ENCODE measurements at places on chromosomes 4 and X.

GRCh38 chr4:8920969-8921368 is 49.3 kb upstream of the HMX1 start:
- no peak for DNase-seq

GRCh38 chrX:154021131-154021611 is 1.5 kb upstream of the IRAK1 start:
- no peak for DNase-seq

GRCh38 chr4:42216664-42217063 is 64.2 kb upstream of the BEND4 start:
- no peak for DNase-seq

- DNase-seq, result no peak
Measured at GRCh38 chr4:26907731-26908599, 47.3 kb downstream of the STIM2 start.

- no peak for DNase-seq
Measured at GRCh38 chr4:124710911-124711310, 1.6 kb downstream of the ANKRD50 start.

- DNase-seq, result no peak
Measured at GRCh38 chr4:4521731-4522130, 20.1 kb downstream of the STX18 start.

GRCh38 chrX:140132937-140133336 is 167.6 kb upstream of the CXorf66 start:
- DNase-seq, result no peak

DNA sequence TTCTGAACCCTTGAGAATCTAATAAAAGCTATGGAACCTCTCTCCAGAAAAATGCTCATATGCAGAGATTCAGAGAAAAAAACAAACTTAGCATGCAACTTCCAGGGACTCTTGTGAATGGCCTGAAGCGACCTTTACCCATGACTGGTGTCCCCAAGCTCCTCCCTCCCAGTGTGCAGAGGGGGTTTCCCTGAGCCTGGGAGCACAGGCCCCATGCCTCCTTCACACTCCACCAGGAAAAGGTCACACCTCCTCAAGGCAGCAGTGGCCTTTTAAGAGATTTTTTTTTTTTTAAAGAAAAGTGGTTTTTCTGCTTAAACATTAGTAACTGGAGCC is 13.3 kb upstream of the UBA6 start:
- DNase-seq, result no peak

DNA sequence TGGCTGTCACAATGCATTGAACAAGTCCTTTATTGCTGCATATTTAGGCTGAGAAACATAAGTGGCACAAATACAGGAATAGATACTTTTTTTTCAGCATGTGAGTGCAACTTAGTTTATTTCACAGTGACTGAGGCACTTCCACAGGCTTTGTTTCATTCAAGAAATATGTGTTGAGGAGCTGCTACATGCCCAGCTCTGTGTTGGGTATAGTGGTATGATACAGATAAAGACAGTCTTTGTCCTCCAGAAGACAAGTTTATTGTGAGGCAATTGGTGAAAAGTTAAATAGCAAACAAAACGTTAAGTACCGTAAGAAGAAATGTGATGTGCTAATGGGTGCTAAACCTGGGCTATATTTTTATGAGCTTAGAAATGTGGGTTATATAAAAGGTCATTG is 186.4 kb downstream of the SPRY1 start:
- DNase-seq, result no peak

DNA sequence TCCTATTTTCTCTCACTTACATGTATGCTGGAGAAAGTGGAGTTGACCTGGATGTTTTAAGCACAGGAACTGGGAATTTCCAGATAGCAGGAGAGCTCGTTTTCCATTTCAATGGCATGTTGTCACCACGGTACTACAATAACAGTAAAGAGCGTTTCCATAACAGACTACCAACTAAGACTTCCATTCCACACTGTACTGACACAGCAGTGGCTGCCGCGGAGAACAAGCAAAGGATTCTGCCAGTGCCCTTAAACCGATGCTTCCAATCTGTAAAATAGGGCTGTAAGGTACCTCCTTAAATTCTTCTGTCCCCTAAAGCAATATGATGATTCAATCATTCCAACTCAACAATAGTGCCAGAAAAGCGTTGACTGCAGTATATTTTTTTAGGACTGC is 143.9 kb downstream of the KLHL13 start:
- DNase-seq, result no peak

DNA sequence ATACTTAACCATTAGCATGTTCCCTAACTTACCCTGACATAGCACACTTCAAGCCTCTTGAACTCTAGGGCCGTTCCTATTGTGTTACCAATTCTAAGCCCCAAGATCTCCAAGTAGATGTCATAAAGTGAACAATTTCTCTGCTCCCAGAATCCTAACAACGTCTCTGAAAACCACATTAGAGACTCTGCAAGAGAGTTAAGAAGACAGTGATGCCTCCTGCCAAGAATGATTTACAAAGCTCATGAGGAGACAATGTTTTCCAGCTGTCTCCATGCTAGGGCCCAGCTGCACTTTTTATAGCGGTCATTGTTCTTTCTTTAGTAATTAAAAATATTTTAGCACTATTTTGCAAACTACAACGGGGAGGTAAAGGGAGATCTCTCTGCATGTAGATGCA is 358.4 kb downstream of the PPP3CA start:
- no peak for DNase-seq

- no peak for DNase-seq
Measured at GRCh38 chrX:48784726-48785125, 1.7 kb upstream of the GATA1 start.

DNA sequence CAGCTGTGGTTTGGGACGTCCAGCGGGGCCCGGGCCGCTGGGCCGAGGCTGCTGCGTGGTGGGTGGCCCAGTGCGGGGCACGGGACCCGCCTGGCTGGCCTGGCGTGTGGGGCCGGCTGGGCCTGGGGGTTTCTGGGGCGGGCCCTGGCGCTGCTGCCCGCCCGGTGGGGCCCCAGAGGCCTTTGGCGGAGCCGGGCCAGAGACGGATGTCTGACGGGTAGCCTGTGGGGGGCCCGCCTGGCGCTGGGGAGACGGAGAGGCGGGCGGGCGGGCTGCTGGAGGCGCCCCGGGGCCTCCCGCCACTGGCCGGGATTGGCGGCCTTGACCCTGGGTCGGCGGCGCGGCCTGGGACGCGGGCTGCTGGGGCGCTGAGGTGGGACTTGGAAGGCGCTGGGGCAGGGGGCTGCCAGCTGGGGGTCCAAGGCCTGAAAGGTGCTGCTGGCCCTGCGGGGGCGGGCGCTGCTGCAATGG is 8.1 kb upstream of the TIMP1 start:
- DNase-seq, result no peak

DNA sequence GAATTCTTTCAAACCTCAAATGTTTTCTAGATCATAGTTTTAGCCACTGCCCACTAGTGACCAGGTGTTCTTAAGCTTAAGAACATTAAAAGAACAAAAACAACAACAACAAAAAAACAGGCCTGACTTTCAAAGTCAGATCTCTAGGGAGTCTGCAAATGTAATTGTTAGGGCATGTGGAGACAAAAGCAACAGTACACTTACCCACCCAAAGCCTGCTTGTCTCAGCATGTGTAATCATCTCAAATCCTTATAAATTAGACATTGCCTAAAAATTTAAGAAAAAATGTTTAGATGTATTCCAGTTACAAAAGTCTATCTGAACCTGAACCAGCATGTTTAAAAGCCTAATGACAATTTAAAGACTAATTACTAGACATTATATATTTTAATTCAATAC is 79.9 kb downstream of the SLC7A11 start:
- no peak for DNase-seq

- no peak for DNase-seq
Measured at GRCh38 chrX:134736356-134736755, 78.1 kb upstream of the PLAC1 start.

- DNase-seq, result no peak
Measured at GRCh38 chr4:41024556-41025491, 189.5 kb downstream of the APBB2 start.

DNA sequence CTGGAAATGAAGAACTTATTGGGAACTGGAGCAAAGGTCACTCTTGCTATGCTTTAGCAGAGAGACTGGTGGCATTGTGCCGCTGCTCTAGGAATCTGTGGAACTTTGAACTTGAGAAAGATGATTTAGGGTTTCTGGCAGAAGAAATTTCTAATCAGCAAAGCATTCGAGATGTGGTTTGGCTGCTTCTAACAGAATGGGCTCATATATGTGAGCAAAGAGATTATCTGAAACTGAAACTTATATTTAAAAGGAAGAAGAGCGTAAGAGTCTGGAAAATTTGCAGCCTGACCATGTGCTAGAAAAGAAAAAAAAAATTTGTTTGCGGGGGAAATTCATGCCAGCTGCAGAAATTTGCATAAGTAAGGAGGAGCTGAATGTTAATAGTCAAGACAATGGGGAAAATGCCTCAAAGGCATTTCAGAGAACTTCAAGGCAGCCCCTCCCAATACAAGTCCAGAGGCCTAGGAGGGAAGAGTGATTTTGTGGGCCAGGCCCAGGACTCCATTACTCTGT is 35.9 kb upstream of the PAPSS1 start:
- no peak for DNase-seq

GRCh38 chrX:153651540-153652079 is 4.6 kb downstream of the DUSP9 start:
- no peak for DNase-seq

- no peak for DNase-seq
Measured at GRCh38 chr4:155984106-155984797, 30.6 kb upstream of the CTSO start.
